GM04504 (cell line): ENCODE measurements at places on chromosomes 1 and 21.

GRCh38 chr1:23984417-23985186 is 4.5 kb upstream of the SRSF10 start:
- peak; percentile 41 for DNase-seq

DNA sequence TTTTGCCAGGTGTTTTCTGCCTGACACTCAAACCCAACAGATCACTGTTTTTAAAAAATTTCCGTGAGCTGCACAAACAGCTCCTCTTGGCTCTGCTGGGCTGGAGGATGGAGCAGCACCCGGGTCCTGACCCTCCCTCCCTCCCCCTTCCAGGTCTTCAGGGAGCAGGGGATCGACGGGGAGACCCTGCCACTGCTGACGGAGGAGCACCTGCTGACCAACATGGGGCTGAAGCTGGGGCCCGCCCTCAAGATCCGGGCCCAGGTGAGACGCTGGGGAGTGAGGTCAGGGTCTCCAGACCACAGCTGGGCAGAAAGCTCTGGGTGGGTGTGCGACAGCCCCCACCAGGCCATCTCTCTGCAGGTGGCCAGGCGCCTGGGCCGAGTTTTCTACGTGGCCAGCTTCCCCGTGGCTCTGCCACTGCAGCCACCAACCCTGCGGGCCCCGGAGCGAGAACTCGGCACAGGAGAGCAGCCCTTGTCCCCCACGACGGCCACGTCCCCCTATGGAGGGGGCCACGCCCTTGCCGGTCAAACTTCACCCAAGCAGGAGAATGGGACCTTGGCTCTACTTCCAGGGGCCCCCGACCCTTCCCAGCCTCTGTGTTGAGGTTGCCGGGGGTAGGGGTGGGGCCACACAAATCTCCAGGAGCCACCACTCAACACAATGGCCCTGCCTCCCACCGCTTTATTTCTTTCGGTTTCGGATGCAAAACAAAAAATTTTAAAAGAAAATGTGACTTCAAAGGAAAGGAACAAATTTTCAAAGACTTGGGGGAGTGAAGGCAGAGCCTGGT is 15.3 kb downstream of the NOC2L start:
- no peak for DNase-seq

DNA sequence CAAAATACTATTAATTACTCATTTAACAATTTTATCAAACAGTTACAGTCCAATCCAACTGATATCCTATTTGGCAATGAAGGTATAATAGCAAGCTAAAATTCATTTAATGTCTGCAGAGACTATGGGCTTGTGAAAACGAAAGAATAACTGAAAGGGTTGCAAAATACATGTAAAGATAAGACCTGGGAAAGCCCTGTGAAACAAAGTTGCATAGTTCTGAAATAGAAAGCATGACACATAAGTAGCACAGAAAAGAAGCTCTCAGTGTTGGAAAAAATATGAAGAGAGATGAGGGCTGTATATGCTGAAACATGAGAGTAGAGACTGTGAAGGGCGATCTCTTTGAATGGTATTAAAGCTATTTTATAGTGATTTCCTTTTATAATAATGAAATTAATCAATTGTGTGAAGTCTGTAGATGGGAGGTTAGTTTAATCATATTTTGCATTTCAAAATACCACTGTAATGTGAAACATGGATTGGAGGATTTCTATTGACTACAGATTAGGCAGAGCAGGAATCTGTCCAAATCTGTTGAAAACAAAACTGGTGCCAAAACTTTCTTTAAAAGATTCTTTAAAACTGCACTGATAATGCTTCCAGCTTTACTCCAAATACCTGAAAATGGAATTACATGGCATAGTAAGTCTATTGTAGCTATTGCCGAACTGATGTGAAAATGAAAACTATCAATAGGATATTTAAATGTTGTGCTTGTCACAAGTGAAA is 1518.9 kb upstream of the B3GALT2 start:
- no peak for DNase-seq

DNA sequence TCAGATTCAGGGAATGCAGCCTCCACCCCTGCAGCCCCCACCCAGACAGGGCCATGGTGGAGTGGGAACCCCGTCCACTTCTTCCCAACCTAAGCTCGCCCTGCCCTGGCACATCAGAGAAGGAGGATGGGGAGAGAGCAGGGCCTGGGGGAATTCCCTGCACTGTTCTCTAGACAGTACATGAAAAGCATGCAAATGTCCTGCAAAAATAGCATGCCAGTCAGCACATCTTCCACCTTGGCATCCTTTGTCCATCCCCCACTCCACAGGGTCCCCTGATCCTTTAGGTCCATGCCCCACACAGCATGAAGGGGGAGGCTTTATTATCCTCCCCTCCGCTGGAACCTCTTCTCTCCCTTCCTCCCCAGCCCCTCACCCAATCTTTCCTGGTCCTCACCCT is 35.0 kb upstream of the RD3 start:
- no peak for DNase-seq

- DNase-seq, result no peak
Observed at GRCh38 chr21:29418813-29419212, 120.1 kb downstream of the BACH1 start.

- DNase-seq, result no peak
Observed at GRCh38 chr1:157380523-157380922, 171.8 kb downstream of the FCRL5 start.

GRCh38 chr1:201881617-201882016 is 7.1 kb upstream of the SHISA4 start:
- no peak for DNase-seq

GRCh38 chr1:77643456-77643855 is 39.0 kb downstream of the ZZZ3 start:
- DNase-seq, result no peak

DNA sequence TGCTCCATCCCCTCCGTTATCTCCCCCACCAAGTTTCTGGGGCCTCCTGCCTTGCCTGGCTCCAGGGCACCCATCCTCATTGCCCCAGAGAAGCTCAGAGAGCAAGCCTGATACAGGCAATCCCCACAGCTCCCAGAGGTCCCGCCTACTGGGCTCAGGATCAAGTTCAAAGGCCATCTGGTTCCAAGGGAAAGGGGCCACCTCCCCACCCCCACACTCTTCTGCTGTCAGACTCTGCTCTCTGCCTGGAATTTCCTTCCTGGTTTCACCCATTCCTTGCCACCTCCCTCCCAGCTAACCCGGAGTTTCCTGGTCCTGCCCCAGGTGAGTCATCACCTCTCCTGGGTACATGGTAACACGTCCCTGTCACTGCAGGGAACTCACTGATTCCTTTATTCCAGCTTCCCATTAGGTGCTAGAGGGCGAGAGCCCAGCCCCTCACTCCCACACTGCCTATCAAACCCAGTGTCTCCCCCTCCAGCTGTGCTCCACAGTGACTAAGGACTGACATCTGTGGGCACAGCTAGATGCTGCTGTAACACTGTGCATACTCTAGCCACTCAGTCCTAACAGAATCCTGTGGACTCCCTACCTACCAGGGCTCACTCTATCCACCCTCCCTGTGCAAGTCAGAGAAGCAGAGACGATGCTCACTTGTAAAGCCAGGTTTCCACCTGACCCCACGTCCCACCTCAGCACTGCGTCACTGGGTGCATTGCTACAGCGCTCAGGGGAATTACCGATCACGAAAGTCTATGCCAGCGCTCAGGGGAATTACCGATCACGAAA is 21.8 kb downstream of the RSPH1 start:
- no peak for DNase-seq

DNA sequence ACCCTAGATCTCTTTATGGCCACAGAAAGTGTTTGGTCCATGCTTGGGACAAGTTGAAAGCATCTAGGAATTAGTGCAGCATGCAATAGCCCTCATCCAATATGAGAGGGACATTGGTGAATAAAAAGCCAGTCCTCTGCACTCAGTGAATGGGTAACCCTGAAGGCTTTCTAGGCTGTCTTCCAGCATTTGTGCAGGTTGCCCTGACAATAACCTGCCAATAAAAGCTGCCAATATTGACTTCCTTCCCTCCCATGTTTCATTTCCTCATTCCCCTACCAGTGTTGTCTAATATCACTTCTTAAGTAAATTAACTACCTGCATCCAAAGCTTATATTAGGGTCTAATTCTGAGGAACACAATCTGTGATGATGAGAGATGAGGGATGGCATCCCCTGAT is 563.6 kb upstream of the NEGR1 start:
- DNase-seq, result no peak

GRCh38 chr1:246797157-246797556 is 72.9 kb downstream of the SCCPDH start:
- DNase-seq, result no peak

DNA sequence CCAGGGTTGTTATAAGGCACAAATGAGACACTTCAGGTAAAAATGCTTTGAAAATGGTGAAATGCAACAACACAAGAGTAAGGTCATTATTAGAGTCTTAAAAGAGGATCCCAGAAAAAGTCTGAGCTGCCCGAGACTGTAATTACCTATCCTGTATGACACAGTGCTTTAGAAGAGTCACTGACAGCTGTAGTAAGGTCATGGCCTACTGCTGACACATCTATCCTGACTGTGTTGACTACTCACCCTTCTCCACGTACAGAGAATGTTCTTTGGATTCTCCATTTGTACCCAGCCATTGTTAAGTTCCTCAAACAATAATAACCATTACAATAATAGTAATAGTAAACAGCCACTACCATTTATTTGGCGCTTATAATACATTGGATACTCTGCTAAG is 104.4 kb downstream of the CACHD1 start:
- DNase-seq, result no peak

DNA sequence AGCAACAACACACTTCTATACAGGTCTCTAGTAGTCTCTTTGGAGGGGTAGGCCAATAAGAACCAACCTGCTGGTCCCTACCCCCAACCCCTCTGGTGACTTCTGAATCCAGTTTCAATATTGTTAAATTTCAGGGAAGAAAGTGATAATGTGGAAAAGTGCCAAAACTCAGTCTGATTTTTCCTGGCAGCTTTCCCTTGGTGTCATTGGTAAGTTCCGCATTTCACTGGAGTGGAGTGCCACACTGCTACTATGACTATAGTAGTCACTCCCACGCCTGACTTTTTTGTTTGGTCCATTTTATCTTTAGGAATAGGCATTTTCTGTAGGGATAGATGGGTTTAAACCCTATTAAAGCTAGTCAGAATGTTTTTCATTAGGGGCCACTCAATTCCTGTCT is 5.7 kb upstream of the ARID1A start:
- no peak for DNase-seq

DNA sequence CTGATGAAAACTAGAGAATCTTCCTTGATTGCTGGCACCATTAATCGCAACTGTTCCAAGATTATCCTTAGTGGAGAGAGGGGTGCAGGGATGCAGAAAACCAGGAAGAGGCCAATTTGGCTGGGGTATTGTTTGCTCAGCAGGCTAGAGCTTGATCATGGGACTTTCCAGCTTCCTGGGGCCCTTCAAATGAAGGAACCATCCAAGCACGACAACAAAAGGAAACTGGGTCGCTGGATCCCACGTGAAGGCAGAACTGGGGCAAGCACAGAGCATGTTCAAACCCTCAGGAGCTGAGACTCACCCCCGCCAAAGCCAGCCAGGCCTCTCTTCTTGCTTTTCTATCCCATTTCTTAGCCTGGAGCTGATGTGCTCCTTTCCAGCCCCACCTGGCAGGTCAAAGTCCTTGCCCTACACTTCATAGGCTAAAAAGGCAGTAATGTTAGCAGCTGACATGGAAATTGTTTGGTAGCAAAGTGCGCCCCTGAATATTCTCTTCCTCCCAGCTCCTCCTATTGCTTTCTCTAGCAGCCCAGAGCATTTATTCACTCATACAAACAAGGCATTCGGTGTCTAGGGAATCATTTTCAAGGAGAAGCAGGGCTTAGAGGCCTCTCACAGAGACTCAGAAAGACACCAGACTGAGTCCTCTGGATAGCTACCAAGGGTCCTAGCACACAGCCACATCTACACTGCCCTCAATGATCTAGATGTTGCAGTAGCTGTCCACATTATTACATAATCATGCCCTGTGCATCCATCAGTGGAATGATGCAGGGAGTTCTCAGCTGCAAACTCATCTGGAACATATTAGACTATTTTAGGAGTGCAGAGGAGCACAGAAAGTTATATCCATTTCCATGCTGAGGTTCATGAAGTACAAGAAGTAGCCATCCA is 11.5 kb downstream of the KCNA2 start:
- no peak for DNase-seq

GRCh38 chr1:104830534-104830933 is 1080.8 kb downstream of the AMY1C start:
- DNase-seq, result no peak

DNA sequence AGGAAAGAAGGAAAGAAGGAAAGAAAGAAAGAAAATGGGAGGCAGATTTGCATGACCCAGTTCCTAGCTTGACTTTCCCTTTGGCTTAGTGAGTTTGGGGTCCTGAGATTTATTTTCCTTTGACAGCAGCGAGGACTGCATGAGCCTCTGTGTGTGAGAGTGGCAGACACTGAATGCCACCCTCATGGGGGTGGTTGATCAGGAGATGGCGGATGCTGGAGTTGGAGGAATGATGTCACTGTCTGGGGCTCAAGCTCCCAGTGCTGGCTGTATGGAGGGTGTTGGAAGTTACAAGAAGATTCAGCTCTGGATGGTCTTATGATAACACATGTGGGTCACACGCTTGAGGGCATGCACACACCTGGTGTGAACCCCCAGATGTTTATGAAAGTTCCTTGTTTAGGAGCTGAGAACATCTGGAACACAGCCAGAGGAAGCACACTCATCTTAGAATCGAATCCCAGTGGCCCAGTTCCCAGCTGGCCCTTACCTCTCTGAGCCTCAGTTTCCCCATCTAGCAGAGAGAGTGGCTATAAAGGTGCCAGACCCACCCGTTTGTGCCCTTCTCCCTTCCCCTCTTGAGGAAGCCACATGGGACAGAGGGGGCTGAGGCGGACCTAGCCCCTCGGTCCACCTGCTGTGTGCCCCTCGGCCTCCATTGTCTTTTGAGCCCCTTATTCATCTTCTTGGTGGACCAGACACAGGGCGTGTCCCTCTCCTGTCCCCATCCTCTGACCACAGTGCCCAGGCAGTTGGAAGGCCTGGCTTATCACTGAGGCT is 5.7 kb downstream of the PADI4 start:
- no peak for DNase-seq

GRCh38 chr1:7117399-7118281 is 332.4 kb downstream of the CAMTA1 start:
- DNase-seq, result peak; percentile 76
